DMS 273 treated with DMSO at 0.1 percent for 48 hours (cell line): ENCODE measurements at places on chromosomes 2 and 18.
A peak's percentile ranks its signal among the peaks of the same experiment; 100 is the strongest.

DNA sequence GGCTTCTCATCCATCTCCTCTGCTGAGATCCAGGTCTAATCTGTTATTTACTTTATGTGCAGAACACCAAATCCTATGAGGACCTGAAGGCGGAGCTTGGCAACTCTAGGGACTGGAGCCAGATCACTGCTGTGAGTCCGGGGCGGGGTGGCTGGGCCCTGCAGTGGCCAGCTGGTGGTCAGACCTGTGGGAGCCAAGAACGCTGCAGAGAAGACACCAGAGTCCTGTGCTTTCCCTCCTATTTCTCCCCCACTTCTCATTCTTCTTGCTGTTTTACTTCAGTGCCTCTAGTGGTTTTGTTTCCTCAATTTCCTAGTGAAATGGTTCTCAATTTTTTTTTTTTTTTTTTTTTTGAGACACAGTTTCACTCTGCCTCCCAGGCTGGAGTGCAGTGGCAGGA lies 19.7 kb downstream of the VIL1 start:
- DNase-seq: no peak

GRCh38 chr2:85156153-85156552 lies 23.0 kb downstream of the TCF7L1 start:
- DNase-seq: no peak

DNA sequence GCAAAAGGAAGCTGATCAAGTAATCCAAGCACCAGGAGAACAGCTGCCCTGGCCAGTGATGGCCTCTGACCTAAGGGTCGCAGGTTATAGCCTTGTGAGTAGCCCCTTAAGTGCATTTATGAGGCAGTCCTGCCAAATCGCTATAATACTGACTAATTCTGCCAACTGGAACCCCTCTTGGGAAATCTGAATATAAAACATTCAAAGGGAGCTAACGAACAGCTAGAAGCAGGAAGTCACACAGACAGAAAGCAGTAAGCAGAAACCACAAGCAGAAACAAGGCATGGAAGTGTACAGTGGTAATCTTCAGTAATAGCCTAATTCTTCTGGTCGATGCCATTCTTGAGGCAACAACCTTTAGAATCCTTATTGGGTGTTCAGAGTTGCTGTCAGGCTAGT lies 521.3 kb downstream of the METTL4 start:
- no peak for DNase-seq

- DNase-seq: peak; percentile 40
Measured at GRCh38 chr18:68623342-68623741, 91.6 kb downstream of the TMX3 start.

DNA sequence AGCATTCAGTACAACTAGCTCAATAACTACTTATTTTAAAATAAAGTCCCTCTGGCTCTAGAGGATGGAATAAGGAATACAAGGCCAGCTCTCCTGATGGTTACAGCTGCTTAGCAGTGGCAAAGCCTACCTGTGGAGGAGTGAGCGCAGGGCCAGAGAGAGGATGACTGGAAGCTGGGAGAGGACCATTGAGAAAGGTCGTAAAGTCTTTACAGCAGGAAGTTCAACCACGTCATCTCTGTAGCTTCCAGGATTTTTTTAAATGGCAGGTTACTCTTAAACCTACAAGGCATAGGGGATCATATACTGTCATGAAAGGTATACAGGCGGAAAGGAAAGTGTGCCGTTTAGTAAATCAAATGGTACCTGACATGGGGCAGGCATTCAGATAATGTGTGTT lies 26.3 kb downstream of the ANXA4 start:
- no peak for DNase-seq

GRCh38 chr18:62982600-62983251 lies 267.4 kb downstream of the PHLPP1 start:
- no peak for DNase-seq

- DNase-seq: no peak
Measured at GRCh38 chr2:99624677-99625076, 134.9 kb upstream of the REV1 start.

- DNase-seq: no peak
Measured at GRCh38 chr2:156397229-156397628, 39.0 kb upstream of the GPD2 start.

DNA sequence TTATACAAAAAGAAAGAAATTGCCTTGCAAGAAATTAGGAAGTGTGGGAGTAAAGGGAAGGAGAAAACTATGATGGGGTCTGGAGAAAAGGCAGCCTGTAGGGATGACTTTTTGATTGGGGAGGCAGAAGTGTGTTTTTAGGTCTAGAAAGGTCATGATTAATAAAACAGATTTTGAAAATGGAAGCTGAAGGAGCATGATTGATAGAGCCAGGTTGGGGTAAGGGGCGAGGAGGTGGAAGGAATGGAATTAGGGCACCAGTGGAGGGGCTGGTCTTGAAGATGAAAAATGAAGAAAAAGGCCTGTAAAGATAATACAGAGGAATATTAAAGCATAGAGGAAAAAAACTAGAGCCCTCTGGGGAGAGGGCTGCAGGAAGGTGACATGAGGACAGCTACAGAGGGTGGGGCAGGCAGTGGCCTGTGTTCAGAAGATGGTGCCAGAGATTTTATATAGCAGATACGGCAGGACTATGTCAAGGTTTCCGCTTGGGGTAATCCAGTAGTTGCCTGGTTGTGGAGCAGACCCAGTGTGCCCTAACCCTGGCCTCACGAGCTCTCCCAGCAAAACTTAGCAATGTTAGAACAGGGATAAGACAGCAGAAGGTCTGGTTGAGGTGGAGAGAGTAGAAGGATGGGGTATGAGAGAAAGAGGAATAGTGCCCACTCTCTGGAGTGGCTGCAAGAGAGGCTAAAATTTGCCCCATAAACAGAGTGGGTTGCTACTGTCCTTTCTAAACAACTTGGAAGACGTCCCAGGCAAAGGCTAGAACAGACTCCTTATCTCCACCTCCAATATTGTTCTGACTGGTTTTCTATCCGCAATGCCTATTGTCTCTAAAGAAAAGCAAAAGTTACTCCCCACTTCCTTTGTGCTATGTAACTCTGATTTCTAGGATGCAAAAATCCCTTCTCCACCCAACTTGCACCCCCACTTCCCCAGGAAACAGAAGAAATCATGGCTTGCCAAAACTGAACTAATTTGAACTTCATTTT lies 287.3 kb downstream of the AGPS start:
- DNase-seq: no peak

DNA sequence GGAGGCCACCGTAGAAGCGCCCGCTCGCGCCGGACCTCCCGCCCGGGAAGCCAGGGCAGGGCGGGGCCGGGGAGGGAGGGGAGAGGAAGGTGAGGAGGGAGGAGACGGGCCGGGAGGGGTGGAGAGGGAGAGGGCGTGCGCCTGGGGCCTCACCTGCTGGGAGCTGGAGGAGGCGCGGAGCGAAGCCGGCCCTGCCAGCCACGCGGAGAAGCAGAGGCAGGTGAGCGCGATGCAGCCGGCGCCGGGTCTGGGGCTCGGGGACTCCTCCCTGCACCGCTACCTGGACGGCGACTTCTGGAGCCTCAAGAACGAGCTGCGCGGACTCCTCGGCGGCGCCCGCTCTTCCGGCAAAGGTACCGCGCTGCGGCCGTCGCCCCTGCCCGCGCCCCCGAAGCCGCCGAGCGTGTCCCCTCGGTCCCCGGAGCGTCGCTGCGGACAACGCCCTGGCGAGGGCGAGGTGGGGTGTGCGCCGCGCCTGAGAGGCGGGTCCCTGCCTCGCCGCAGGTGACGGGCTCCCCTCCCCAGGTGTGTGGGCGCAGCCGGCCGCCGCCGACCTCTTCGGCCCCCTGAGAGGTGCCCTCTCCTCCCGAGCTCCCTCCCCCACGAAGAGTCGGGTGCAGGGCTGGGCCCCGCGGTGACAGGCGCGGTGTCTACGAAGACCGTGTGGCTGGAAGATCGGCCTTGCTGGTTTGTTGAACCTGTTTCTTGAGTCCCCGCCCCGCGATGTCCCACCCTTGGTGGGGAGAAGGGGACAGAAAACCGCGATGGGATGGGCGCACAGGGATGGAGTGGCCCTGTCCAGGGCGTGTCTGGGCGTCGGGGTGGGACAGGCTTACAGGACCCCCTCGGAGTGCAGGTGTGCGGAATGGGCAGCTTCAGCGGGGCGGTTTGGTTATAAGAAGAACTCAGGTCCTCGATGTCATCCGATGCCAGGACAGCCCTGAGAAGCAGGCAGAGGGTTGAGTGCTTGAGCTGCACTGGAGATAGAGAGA lies at the start of gene ACOXL:
Gene ACOXL (plus strand): TSS at position 152 of the 992 bp plus-strand sequence. CDS start 35,817 bp downstream, outside the sequence.
- no peak for DNase-seq

DNA sequence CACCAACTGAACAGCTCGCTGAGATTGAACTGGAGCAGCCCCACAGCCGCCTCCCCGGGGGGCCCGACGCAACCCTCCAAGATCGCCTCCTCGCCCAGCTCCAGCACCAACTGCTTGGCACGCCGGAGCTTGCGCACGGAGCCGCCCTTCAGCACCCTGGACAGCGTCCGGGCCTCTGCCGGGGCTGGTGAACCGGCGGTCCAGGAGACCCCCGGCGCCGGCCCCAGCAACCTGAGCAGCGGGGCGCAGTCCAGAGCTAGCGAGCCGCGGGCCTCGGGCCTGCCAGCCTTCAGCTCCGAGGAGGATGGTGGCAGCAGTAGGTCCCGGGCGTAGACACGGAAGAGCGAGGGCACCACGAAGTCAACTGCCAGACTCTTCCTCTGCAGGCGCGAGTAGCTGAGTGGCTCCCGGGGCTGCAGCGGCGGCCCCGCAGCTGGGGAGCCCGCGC lies 1.2 kb downstream of the ALK start:
- peak; percentile 38 for DNase-seq

DNA sequence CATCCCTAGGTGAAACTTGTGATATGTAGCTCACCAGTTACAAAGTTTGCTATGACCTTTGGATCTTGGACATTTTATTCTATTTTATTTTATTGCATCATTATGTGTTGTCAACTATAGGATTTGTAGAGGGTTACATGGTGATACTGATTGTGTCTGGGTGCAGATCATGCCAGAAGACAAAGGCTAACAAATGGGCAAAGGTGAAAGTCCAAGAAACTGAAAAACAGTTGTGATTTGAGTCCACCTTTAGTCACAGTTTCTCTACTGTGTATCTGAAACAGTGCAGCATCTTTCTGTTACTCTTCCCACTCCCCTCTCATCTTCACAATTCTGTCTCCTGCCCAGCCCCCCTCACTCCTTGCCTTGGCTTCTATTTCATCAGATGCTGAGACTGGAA lies 111.9 kb upstream of the LYPD6 start:
- no peak for DNase-seq

DNA sequence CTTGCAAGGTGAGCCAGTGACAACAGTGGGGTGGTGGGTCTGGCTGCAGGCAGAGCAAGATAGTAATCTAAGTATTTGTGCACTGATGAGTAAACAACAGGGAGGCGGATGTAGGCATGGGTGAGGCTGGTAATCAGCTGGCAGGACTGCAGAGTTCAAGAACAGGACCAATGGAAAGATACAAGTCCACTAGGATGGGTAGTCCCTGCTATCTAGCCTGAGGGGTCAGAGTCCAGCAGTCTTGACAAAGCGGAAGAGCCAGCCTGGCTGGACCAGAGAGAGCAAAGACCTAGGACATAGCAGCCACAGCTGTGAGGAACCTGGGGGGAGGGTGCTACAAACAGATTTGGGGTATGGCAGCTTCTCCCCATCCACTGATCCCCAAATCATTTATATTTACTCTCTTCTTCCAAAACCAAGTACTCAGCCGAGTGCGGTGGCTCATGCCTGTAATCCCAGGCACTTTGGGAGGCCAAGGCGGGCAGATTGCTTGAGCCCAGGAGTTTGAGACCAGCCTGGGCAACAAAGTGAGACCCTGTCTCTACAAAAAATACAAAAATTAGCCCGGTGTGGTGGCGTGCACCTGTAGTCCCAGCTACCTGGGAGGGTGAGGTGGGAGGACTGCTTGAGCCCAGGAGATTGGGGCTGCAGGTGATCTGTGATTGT lies 25.9 kb downstream of the VIL1 start:
- DNase-seq: no peak

- DNase-seq: no peak
Measured at GRCh38 chr2:225354281-225354774, 45.2 kb upstream of the NYAP2 start.

DNA sequence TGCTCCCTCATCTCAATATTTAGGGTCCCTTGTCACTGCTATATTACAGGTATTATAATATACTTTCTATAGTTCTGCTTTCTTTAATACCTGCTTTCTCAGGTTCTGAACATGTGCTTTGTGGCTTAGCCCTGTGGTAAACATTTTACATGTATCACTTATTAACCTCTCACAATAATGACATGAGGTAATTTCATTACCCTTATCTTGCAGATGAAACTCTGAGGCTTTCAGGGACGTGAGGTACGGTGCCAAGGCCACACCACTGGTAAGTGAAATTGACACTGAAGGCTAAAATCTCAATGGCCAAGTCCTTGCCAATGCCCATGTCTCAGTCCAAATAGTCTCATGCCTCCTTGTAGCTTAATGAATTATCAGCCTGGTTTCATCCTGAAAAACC lies 21.7 kb downstream of the LINC00305 start:
- no peak for DNase-seq

DNA sequence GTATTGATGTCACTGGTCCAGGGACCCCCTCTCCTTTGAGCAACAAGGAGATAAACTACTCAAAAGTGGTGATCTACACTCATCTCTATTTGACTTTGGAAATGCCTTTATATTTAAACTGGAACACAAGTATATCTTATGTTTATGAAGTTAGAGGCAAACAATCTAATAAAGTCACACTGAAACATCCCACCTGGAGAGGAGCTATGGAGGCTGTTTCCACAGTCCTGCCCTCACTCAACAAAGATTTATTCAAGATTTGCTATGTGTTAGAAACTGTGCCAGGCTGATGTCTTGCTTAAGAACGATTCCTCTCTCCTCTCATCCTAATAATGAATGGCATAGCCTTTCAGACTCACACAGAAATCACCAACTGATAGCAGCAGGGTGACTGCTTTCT lies 140.8 kb downstream of the ALPK2 start:
- DNase-seq: no peak

DNA sequence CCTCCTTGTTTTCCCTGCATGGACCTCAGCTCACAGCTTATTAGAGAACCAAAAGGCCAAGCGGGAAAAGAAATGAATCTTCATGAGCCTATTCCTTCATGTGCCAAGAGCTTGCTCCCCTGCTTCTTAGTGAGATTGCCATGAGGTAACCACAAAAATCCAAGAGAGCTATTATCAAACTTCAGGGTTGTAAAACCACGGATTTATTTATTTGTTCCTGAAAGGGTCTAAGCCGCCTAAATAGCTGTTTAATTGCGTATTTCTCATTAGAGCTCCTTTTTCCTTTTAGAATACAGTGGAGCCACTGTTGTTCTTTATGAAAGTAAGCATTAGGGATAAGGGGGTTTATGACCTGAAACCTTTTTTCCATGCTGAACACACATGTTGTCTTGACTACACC lies 58.0 kb downstream of the SRD5A2 start:
- no peak for DNase-seq

GRCh38 chr2:101151146-101151858 lies at the start of gene TBC1D8:
TSS of gene TBC1D8 (minus strand) at chr2:101151382. CDS start at chr2:101151253, 129 bp downstream.
- peak; percentile 40 for DNase-seq

- no peak for DNase-seq
Measured at GRCh38 chr18:12891561-12891960, 7.5 kb upstream of the PTPN2 start.

- peak; percentile 37 for DNase-seq
Measured at GRCh38 chr18:26548415-26549262, at the start of gene KCTD1. TSS of gene KCTD1 (minus strand) at chr18:26548553. CDS start at chr18:26548536, 17 bp downstream.
